Fibroblast of skin of left biceps (primary cell): ENCODE measurements at places on chromosomes 5 and 9.

DNA sequence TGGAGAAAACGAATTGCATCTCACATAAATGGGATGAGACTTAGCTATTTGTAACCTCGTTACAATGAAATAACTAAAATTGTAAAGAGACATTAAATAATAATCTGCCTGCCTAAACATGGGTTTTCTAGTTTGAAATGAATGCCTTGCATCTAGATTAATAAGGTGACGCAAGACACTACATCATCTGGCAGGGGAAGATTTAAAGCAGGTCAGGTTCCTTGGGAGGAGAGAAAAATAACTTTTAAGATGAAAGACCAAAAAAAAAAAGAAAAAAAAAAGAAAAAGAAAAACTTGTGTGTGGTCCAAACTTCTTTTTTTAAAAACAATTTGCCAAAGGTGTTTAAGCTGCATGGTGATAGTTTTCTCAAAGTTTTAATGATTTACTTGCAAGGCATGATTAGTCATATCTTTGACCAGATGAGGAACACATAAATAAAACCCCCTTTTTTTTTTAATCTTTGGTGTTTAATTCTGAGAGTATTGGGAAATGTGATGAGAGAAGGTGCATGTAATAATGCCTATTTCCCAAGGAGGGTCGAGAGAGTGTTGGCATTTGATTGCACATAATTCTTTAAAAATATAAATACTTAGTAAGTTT lies 122.9 kb upstream of the ADAMTSL1 start:
- no peak for DNase-seq

GRCh38 chr9:91546574-91546973 lies 122.9 kb upstream of the NFIL3 start:
- no peak for DNase-seq

- no peak for DNase-seq
Measured at GRCh38 chr5:159157552-159157951, 51.8 kb downstream of the RNF145 start.

DNA sequence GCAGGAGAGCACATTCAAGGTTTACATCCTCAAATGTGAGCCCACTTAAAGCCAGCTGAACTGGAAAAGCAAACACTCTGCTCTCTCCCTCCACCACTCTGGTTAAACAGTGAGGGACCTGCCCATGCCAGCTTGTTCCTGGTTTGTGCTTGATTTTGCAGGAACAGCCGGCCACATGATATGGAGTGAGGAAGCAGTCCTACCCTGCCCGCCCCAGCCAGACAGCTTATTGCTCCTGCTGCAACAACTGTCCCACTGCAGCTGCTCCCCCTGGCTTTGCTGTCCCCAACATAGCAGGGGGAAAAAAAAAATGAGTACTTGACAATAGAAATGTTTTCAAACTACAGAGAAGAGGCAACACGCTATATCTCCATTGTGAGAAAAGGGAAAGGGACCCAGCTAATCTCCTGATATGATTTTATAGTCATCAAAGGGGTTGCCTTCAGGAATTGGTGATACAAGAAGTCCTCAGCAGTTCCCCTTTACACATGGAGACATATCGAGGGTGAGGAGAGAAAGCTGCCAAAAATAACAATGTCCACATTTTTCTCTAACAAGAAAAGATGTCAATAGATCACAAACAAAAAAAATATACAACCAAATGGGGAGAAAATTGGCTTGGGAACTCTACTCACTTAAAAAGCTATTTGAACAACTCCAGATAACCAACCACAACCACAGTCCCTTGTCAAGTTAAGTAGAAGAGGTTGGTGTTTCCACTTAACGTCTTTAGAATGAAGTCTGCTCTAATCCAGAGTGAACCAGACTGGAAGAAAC lies 4.6 kb downstream of the MYO10 start:
- DNase-seq: no peak

GRCh38 chr5:150186137-150186536 lies 3.7 kb upstream of the SLC6A7 start:
- DNase-seq: no peak

DNA sequence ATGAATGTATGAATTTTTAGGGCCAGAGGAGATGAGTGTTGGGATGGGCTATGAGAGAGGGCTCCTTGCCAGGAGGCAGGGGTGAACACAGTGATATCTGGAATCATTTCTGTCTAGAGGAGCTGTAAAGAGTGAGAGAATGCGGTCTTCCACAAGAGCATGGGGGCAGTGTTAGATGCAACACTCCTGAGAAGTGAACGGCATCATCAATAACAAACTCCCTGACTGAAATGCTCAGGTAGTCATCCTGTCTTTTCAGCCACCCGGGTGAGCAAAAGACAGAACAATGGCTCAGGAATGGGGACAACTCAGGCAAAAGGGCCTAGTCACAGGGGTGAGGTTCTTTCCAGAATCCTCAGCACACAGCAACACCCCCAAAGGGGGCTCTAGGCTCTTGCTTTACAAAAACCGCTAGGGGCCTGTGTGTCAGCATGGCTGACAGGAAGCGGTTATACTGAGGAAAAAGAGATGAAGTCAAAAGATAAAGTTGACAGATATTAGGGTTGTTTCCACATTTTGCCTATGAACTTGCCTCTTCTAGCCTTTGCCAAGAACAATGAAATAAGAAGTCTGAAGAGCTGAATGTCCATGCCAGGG lies 104.6 kb upstream of the LRRTM2 start:
- DNase-seq: no peak

DNA sequence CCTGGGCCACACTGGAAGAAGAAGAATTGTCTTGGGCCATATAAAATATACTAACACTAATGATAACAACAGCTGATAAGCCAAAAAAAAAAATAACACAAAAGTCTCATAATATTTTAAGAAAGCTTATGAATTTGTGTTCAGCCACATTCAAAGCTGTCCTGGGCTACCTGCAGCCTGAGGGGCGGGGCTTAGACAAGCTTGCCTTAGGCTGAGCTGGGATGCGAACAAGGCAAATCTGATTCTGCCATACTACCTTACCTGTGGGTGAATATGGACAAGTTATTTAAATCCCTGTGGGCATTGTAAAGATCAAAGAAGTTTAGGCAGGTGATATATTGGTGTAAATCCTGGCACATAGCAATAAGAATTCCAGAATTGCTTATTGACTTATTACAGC lies 212.3 kb upstream of the ATP10B start:
- DNase-seq: no peak

GRCh38 chr9:121598167-121598964 lies 53.1 kb upstream of the DAB2IP start:
- DNase-seq: peak; percentile 63

GRCh38 chr5:80406980-80407734 lies 707 bp upstream of the ZFYVE16 start:
- DNase-seq: no peak

- no peak for DNase-seq
Measured at GRCh38 chr5:134541736-134542376, 16.4 kb downstream of the JADE2 start.
